ENCODE measurements at places on chromosomes 1 and 21. TPM values are rescaled to one million over a fixed set of nuclear protein-coding genes. Genes with fewer than 3 reads are reported as not detected.

DNA sequence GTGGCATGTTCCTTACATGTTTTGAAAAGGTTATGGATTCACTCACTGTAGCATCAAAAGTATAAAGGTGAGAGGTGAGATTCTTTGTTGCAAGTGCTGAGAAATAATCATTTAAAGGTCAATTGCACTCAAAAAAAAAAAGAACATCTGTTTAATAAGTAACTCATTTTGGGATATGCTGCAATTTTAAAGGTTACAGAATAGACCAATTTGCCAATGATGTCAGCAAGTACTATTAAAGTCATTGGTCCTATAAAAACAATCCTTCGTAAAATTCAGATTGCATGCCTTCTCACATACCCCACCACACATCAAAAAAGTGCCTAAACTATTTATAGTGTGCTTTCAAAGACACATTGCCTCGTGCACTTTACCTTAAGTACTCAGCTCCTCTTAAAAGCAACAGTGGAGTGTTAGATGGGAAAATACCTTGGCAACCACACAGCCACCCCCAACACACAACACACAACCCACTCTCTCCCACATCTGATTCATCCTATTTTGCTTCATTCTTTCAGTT lies 218.2 kb upstream of the ADGRL2 start:
- DNase-seq: no peak

The GUCA2A gene
- total RNA-seq: not detected

The MIXL1 gene
- not detected for total RNA-seq

GRCh38 chr1:245999697-246000637 lies 507.1 kb downstream of the SMYD3 start:
- DNase-seq: no peak

DNA sequence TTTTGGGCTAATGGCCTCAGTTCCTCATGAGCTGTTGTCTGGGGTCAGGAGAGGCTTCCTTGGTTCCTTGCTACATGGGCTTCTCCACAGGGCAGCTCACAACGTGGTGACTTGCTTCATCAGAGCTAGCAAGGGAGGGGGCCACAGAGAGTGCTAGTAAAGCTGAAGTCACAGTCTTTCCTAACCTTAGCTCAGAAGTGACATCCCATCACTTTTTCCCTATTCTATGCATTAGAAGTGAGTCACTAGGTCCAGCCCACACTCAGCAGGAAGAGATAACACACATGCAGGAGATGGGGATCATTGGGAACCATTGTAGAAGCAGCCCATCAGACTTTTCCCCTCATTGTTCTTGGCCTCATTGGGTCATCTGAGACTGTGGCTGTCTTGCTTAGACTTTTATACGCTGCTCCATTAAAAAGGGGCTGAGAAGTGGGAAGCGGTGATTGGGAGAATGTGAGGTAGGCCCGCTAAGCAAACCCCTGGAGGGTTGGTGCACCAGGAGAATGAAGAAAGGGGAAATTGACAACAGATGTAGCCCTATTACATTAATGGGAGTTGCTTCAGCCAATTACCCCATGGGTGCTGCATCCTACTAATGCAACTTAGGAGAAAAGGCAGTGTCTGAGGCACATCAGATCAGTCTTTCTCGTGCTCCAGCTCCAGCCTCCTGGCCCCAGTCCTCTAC lies 22.1 kb upstream of the IGSF21 start:
- no peak for DNase-seq

- DNase-seq: no peak
Observed at GRCh38 chr21:15160136-15160535, 95.3 kb upstream of the NRIP1 start.

GRCh38 chr1:200302921-200303290 lies 106.9 kb downstream of the ZNF281 start:
- DNase-seq: no peak

- DNase-seq: no peak
Observed at GRCh38 chr1:154579374-154579773, 11.8 kb downstream of the CHRNB2 start.

DNA sequence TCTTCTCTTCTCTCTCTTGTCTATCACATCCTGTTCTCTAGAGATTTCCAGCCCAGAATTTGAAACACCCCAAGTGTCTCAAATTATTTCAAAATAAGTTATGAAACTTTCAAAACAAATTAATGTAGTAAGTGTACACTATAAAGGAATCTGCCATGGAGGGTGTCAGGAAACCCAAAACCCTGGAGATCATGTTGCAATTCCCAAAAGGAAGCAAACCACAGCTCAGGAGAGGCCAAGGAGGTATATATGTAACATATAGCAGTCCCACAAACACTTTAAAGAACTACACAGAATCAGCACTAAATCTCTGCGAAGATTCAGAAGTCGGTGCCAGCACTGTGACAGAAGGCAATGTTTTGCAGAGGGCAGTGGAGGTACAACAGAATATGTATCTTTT lies 26.6 kb downstream of the PTPN14 start:
- no peak for DNase-seq

The IFFO2 gene
- total RNA-seq: 9.6 TPM

GRCh38 chr1:37553927-37554808 lies at the start of gene SNIP1:
Gene SNIP1, minus strand, starts transcription at chr1:37554293. Its CDS starts 64 bp downstream, at chr1:37554229.
- peak; percentile 98 for DNase-seq

- no peak for DNase-seq
Observed at GRCh38 chr1:248152056-248152827, 7.3 kb downstream of the OR2M5 start.
